HT-29 (cell line): ENCODE measurements at places on chromosomes 13 and 19. TPM values are rescaled to one million over a fixed set of nuclear protein-coding genes. Genes with fewer than 3 reads are reported as not detected.

The COL5A3 gene
- total RNA-seq, result not detected in 2 replicates

The ZNF835 gene
- not detected in 2 replicates for total RNA-seq

The LILRB5 gene
- total RNA-seq, result 0.08 TPM in 1 of 2 replicates, not detected in the other

The GRK1 gene
- total RNA-seq, result 0.13 TPM in 1 of 2 replicates, not detected in the other

The F7 gene
- not detected in 2 replicates for total RNA-seq

The MAST3 gene
- 8.6 and 13.8 TPM in 2 replicates for total RNA-seq

The P2RY11 gene
- 5.5 and 11.1 TPM in 2 replicates for total RNA-seq

The MATK gene
- 0.92 TPM in 1 of 2 replicates, not detected in the other for total RNA-seq

The YJU2 gene
- total RNA-seq, result 25.5 and 36.1 TPM in 2 replicates

The ENOX1 gene
- total RNA-seq, result 0.10 TPM in 1 of 2 replicates, not detected in the other

The CGB2 gene
- not detected in 2 replicates for total RNA-seq

The ZNF132 gene
- not detected in 2 replicates for total RNA-seq

The KCTD12 gene
- 6.4 and 7.4 TPM in 2 replicates for total RNA-seq

The ZNF626 gene
- total RNA-seq, result not detected in 2 replicates

The RAX2 gene
- not detected in 2 replicates for total RNA-seq

The S1PR5 gene
- total RNA-seq, result not detected in 2 replicates

The CCNA1 gene
- not detected in 2 replicates for total RNA-seq

The UBE2L5 gene
- not detected in 2 replicates for total RNA-seq

The SBK2 gene
- not detected in 2 replicates for total RNA-seq

The METTL21C gene
- not detected in 2 replicates for total RNA-seq

The ZNF780A gene
- total RNA-seq, result 9.3 and 11.9 TPM in 2 replicates

The NRTN gene
- total RNA-seq, result 0.21 TPM in 1 of 2 replicates, not detected in the other

The ISOC2 gene
- 323 and 339 TPM in 2 replicates for total RNA-seq

The BAX gene
- 185 and 213 TPM in 2 replicates for total RNA-seq

The GAPDHS gene
- total RNA-seq, result not detected in 2 replicates

The ASPDH gene
- not detected in 2 replicates for total RNA-seq

The FAM32A gene
- 56.2 and 59.9 TPM in 2 replicates for total RNA-seq

The ZNF556 gene
- 0.03 and 0.23 TPM in 2 replicates for total RNA-seq

The OR7C1 gene
- not detected in 2 replicates for total RNA-seq

The CAMSAP3 gene
- 29.8 and 37.0 TPM in 2 replicates for total RNA-seq

The CYP4F3 gene
- total RNA-seq, result 0.89 and 0.99 TPM in 2 replicates
